ENCODE measurements at places on chromosomes 5 and 9. TPM values are rescaled to one million over a fixed set of nuclear protein-coding genes. Genes with fewer than 3 reads are reported as not detected.

ADAMTS6 gene
- 5.9 TPM for total RNA-seq

SLC6A3 gene
- total RNA-seq = not detected

VCAN gene
- total RNA-seq = 7.8 TPM

LCN12 gene
- total RNA-seq = not detected

KDM4C gene
- 44.0 TPM for total RNA-seq

FCN2 gene
- total RNA-seq = not detected

DRD1 gene
- not detected for total RNA-seq

All from bronchial epithelial cell (primary cell).